Hematopoietic multipotent progenitor cell treated with erythropoietin and hydrocortisone succinate and interleukin-3 and kit ligand, for 4 days (in vitro differentiated cells): ENCODE measurements at places on chromosomes 3 and 15.

- DNase-seq = no peak
Measured at GRCh38 chr3:64760258-64760657, 72.5 kb upstream of the ADAMTS9 start.

DNA sequence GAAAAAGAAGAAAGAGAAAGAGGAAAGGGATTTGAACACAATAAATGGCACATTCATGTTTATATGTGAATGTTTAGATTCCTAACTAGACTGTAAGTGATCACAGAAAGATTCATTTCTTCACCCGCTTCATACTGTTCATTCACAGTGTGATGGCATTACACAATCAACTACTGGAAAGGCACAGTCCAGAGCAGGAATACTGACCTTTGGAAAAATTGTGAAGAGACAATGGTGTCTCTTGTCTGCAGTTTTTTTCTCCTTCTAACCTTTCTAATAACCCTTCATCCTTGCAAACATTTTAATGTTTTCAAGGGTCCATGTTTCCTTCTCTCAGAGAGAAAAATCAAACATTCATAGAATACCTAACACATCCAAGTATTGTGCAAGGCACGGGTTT is 180.9 kb upstream of the SOX14 start:
- DNase-seq = no peak

GRCh38 chr3:10775259-10775658 is 40.8 kb upstream of the SLC6A11 start:
- DNase-seq = no peak

- no peak for DNase-seq
Measured at GRCh38 chr3:32992310-32992686, 40.9 kb downstream of the CCR4 start.

- DNase-seq = no peak
Measured at GRCh38 chr3:66228707-66229106, 7.9 kb downstream of the SLC25A26 start.

DNA sequence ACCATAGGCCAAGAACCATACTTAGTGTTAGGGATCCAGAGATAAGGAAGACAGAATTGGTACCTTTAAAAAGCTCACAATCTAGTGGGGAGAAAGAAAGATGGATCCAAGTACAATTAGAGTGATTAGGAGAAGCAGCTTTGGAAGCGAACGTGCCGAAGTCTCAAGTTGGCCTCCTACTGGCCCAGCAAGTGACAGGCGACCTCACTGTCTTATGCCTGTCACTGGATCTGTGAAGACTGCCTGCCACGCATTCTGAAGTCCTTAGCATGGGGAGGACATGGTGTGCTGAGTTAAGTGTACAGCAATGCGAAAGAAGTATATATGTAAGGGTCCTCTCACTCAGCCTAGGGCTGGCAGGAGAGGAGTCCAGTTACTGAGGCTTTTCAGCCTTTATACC is 141.0 kb downstream of the GABRB3 start:
- DNase-seq = no peak

DNA sequence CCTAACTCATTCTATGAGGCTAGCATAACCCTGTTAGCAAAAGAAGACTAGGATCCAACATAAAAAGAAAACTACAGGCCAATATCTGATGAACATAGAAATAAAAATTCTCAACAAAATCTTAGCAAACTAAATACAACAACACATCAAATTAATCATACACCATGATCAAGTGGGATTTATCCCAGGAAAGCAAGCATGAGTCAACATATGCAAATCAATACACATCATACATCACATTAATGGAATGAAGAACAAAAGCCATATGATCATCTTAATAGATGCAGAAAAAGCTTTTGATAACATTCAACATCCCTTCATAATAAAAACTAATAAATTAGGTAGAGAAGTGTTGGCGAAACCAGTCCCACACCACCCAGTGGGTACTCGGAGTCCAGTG is 136.1 kb upstream of the MME start:
- no peak for DNase-seq

DNA sequence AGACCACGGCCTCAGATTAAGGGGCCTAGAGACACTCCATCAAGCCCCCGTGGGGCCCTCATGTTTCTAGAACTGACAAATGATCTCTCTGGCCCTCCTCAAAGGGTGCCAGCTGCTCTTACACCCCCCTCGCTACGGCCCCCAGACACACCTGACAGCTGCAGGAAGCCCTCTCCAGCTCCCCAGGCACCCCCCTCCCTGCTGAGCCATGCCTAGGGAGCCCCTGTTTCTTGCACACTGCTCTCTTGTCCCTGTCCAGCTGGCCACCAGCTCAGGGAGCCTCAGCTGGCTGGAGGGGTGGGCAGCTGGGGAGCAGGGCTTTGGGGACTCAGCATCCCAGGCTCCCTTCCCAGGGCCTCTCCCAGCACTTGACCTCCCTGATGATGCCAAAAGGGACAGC is 14.8 kb downstream of the TNK2 start:
- no peak for DNase-seq

DNA sequence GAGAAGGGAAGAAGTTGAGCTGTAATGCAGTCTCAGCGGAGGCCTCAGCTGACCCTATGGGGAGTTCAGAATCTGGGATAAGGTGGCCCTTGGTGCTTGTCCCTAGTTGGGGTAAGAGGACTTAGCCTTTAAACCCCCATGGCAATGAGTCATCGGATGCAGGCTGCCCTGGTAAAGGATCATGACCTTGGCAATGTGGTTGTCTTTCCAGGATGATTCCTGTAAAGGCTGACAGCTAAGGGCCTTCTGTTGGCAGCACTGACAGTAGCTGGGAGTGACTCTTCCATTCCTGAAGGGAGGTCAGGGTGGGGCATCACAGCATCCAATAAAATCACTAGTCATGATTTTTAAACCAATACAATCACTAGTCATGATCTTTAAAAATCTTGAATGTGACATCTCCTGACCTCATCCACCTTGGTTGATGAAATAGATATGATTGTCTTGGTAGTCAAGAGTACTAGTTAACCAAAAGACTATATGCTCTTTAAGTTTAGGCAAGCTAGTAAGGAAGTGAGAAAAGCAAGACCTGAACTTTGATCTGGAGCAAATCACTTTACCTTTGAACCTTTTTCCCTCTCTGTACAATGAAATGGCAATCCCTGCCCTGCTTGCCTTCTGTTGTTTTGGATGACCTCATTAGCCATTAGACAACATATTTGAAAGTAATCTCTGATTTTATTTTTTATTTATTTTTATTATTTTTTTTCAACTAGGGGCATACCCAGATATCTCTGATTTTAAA is 71.3 kb upstream of the CACNA1D start:
- no peak for DNase-seq

GRCh38 chr3:183038221-183038620 is 57.9 kb upstream of the DCUN1D1 start:
- no peak for DNase-seq

- no peak for DNase-seq
Measured at GRCh38 chr15:64333986-64334929, 21.7 kb downstream of the CSNK1G1 start.

DNA sequence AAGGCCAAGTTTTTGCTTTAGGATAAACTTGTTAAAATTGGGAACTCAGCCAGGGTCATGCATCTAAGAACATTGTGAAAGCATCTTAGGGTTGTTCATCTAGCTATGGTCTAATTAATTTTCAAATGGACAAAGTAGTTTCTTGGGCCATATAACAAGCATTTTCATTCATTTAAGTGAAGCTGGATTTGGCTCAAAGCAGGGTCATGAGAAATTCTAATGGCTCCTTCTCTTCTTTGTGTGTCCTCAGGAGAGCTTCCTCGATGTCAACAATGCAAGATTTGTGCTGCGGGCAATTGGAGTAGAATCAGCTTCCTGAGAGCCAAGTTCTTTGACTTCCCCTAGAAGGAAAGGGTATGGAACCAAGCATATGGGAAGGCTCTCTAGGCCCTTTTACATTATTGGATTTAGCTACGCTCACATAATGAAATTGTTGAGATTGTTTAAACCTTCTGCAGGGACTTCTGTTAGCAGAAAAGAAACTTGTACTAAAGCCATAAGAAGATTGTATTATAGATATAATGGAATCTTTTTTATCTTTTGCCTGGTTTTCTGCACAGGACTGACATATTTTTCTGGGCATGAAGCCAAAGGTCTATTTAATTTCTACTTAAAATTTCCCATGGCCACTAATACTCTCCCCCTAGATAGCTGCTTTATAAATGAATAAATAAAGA is 1.8 kb upstream of the SAMMSON start:
- DNase-seq = no peak

- DNase-seq = no peak
Measured at GRCh38 chr15:85276508-85276907, 103.9 kb upstream of the AKAP13 start.

DNA sequence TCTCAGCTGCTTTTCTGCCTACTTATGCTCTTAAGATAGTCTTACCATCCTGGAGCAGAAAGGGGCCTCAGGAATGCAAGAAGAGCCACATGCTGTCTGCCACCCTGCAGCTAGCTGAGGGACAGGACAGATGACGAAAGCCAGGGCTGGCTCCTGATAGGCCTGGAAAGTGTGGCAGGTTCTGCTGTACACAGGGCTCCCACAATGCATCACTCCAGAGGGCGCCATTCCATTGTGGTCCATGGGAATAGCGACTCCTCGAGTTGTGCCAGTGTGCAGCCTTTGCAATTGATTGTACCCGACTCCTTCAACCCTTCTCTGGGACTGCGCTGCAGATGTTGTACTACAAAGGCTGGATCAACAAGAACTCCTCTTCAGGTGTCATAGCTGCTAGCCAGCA is 11.2 kb downstream of the ACAN start:
- no peak for DNase-seq

DNA sequence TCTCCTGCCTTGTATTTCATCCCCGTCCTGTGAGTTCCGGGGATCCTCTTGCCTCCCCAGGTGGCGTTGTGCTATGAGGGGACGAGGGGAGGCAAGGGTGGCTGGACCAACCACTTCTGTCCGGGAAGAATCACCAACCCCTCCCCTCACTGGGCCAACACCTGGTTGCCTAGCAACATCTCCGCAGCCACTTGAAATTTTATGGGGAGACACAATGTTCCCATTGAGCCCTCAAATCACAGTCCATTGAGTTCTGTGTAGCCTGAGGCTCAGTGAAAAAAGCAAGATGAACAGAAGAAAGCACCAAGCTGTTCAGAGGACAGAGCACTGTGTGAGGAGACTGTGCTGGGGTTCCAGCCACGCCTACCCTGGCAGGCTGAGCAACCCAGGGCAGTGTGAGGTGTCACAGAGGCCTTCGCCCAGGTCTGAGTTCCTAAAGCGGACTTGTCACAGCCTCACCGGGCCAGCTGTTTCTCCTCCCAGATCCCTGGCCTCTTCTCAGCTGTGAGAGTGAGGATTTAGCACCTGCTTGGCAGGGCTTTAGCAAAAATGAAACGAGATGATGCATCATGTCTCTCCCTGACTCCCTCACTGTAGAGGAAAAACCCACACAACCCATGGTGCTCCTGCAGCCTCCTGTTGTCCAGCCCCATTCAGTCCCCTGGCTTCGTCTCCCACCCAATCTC is 76.8 kb downstream of the ATP2B2 start:
- DNase-seq = no peak

DNA sequence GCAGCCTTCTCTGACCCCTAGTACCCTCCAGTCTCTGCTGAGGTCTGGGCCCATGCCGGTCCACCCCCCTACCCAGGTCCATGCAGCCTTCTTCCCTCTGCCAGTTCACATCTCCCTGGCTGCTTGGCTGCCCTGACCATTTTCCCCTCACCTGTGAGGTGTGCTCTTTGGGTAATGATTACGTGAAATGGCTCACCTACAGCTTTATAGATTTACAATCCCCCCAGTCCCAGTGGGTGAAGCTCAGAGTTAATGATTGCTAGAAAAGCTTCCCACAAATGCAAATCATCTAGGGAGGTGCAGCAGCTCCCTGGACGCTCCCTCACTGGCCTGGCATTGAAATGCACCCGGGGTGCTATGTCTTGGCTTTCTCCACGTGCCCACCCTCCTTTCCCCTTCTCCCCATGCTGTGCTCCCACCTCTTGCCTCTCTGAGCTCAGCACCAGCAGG is 18.7 kb downstream of the PAQR5 start:
- no peak for DNase-seq

GRCh38 chr3:72888546-72889309 is 882 bp downstream of the GXYLT2 start:
- no peak for DNase-seq

- DNase-seq = no peak
Measured at GRCh38 chr15:51299187-51300015, 39.0 kb downstream of the CYP19A1 start.
